Effector CD8-positive, alpha-beta T cell (primary cell): ENCODE measurements at places on chromosomes 2 and 18.

GRCh38 chr18:56431551-56431950 lies 206.8 kb downstream of the TXNL1 start:
- no peak for DNase-seq

DNA sequence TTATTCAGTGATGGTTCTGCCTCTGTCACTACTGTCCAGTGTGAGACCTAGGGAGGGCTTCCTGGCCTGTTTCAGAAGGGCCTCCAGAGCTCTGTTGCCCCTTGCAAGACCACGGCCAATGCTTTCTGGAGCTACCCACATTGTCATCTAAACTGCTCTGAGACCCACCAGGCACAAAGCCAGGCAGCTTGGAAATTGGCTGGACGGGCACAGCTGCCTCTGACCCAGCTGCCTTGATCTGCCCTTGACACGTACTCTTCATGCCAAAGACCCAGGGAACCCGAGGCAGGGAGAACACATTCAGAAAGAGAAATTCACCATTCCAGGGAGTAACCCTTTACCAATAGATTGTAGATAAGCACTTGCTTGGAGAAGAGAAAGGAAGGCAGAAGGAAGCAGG lies 183.7 kb upstream of the SIX2 start:
- DNase-seq, result no peak

DNA sequence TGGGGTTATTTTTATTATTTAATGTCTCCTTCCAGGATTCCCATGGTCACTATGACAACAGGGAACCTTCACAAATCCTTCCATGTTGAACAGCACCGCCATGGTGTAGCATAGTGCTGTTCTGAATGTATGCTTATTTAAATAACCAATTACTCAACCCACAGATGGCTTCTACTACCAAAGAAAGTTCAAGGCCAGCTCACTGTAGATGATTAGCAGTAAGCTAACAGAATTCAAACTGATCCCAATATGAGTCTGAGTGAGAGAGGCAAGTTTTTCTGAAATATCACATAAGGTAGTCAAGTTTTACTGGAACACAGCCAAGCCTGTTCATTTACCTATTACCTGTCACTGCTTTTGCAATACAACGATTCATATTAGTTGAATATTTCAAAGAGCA lies 51.2 kb downstream of the CLASP1 start:
- no peak for DNase-seq

DNA sequence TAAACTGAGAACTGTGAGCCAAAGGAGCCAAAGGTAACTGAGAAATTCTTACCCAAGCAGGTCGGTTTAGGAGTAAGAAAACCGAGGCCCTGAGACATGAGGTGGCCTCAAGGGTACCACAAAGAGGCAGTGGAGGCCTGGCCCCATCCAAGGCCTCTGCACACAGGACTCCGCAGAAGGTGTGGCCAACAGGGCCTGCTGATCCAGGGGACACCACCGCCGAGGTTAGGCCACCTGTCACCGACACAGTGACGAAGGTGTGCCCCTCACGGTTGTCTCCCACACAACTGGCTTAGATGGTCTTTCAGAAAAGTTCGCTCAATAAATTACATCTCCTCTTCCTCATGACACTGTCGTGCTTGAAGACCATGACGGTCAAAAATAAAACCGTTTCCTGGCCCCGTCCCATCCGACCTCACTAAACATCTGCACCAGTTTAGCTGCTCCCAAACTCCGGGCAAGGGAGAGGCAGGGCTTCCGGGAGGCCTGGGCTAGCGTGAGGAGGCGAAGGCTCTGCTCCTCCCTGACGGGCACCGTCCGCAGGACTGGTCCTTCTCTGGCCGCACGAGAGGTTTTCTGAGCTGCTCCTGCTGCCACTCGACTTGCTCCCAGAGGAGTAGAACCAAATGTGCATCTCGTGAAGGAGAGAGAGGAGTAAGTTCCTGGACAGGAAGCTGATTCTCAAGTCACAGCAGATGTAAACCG lies 442.0 kb downstream of the EIPR1 start:
- DNase-seq, result no peak

- DNase-seq, result no peak
These were observed 170.1 kb downstream of the MAP2 start for GRCh38 chr2:209593930-209594329.

DNA sequence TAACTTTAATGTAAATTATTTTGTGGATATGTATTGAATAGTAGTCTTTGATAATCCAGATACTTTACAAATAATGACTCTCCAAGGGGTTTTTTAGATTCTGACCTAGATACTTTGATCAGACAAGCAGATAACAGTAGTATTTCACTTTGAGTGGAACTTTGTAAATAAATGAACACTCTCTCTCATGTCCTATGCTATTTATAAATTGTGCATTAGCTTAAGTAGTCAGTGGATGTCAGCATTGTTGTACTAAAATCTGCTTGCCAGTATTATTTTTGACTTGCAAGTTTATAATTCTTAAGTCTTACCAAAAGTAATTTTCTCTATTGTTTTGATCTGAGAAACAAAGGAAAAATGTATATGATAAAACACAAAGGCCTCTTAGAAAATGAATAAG lies 1113.1 kb upstream of the NRXN1 start:
- no peak for DNase-seq
